ENCODE measurements at places on chromosomes 1 and 21.

DNA sequence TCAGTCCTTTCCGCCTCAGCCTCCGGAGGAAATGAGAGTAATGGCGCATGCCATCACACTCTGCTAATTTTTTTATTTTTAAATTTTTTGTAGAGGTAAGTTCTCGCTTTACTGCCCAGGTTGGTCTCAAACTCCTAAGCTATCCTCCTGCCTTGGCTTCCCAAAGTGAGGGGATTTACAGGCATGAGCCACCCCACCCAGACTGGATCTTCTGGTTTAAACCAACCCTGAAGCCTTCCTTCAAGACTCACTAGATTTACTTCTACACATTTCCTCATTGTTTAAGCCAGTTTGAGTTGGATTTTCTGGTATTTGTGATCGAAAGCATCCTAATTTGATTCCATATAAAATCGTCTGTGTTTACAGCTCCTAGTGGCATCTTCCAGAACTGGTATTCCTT lies 23.1 kb upstream of the SCAF4 start:
- H3K36me3 ChIP-seq, result no peaks in the 10 kb centered on the region
- H3K27me3 ChIP-seq, result no peaks in the 10 kb centered on the region
- DNase-seq, result no peak
- H3K4me1 ChIP-seq, result peaks cover 3% of the 10 kb centered on the region

DNA sequence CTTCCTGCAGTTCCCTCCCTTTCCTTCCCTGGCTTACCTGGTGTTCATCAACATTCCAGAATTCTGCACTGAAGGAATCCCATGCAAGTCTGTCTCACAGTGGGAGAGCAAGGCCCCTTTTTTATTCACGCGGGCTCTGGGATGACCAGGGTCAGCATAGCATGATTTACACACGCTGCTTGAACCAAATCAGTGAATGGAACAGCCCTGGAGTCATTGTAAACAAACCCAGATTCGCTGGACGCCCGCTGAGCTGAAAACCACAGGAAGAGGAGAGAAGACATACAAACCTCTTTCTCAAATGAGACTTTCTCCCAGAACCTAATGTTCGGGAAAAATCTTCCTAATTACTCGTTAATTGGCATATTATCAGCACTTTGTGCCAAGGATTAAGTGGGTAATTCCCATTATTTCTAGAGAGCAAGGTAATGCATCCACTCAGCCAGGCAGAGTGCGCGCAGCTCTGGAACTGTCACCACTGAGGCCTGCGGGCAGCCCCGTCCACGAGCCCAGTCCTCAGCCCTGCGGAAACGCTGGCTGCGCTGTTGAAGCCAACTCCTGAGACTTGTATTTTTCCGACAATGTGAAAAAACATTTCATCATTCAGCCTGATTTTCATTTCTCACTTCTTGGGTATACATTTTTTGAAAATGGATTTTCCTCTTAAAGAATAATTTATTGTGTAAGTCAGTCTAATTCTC lies 140.0 kb downstream of the ETS2 start:
- peaks cover 34% of the 10 kb centered on the region for H3K27me3 ChIP-seq
- peaks cover 8% of the 10 kb centered on the region for H3K4me1 ChIP-seq
- H3K4me3 ChIP-seq, result no peak overlapping the region
- peak; percentile 71 for DNase-seq
- peak overlapping the region; percentile 40 for H3K27ac ChIP-seq
- H3K36me3 ChIP-seq, result no peaks in the 10 kb centered on the region

GRCh38 chr1:163170331-163170730 lies 32.4 kb downstream of the RGS5 start:
- H3K4me1 ChIP-seq, result peaks cover 2% of the 10 kb centered on the region
- DNase-seq, result no peak
- no peak overlapping the region for H3K27ac ChIP-seq
- H3K4me3 ChIP-seq, result no peak overlapping the region
- H3K36me3 ChIP-seq, result peaks cover 2% of the 10 kb centered on the region

- peaks cover 3% of the 10 kb centered on the region for H3K36me3 ChIP-seq
- no peak overlapping the region for H3K27ac ChIP-seq
- peaks cover 8% of the 10 kb centered on the region for H3K4me1 ChIP-seq
- H3K4me3 ChIP-seq, result no peak overlapping the region
- DNase-seq, result no peak
These were observed 85.0 kb upstream of the AK4 start for GRCh38 chr1:65063025-65063424.

GRCh38 chr1:109893532-109894171 lies 17.0 kb upstream of the CSF1 start:
- H3K27me3 ChIP-seq, result no peaks in the 10 kb centered on the region
- H3K4me1 ChIP-seq, result peaks cover 27% of the 10 kb centered on the region
- no peaks in the 10 kb centered on the region for H3K36me3 ChIP-seq
- no peak for DNase-seq

GRCh38 chr1:55214934-55215193 lies 300 bp downstream of the USP24 start:
- H3K27ac ChIP-seq, result peak overlapping the region; percentile 97
- peaks cover 14% of the 10 kb centered on the region for H3K36me3 ChIP-seq
- H3K4me1 ChIP-seq, result peaks cover 5% of the 10 kb centered on the region
- H3K27me3 ChIP-seq, result no peaks in the 10 kb centered on the region
- peak; percentile 54 for DNase-seq

- no peak overlapping the region for H3K27ac ChIP-seq
- no peaks in the 10 kb centered on the region for H3K27me3 ChIP-seq
- no peak for DNase-seq
- H3K4me1 ChIP-seq, result no peaks in the 10 kb centered on the region
- H3K4me3 ChIP-seq, result no peak overlapping the region
These were observed 85.2 kb downstream of the UCK2 start for GRCh38 chr1:165912638-165913037.

- no peaks in the 10 kb centered on the region for H3K36me3 ChIP-seq
- H3K27ac ChIP-seq, result no peak overlapping the region
- H3K4me1 ChIP-seq, result no peaks in the 10 kb centered on the region
- no peaks in the 10 kb centered on the region for H3K27me3 ChIP-seq
These were observed 4.8 kb upstream of the MDM4 start for GRCh38 chr1:204511366-204511765.

DNA sequence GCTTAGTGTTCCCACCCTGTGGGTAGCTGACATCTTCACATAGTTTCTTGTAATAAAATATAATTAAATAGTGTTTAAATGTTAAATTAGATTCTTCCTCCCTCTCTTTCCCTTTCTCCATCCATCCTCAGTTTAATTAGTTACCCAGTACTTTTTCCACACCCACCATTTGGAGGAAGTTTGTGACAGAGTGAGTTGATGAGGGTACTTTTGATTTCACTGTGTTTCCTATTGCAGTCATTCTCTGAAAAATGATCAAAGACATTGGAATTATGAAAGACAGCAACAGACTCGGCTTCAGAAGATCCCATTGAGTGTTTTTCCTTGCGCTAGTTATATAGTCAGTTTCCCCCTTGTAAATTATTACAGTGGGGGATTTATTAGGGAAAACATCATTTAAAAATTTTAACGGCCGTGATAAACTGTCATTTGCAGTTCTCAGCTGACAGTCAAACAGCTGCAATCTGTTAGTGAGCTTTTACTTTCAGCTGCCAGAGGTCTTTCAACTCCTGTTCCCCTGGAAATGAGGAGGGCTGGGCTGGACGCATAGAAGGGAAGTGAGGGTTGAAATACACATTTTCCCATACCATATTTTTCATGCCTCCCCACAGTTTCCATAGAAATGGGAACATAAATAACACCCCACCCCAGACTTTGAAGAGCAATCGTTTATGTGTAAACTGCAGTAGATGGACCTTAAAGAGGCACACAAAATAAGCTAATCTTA lies 61.3 kb upstream of the CACYBP start:
- no peaks in the 10 kb centered on the region for H3K4me1 ChIP-seq
- no peaks in the 10 kb centered on the region for H3K27me3 ChIP-seq
- DNase-seq, result no peak

GRCh38 chr1:168330285-168330684 lies 49.6 kb downstream of the TBX19 start:
- no peaks in the 10 kb centered on the region for H3K4me1 ChIP-seq
- H3K27me3 ChIP-seq, result no peaks in the 10 kb centered on the region
- H3K4me3 ChIP-seq, result no peak overlapping the region
- no peaks in the 10 kb centered on the region for H3K36me3 ChIP-seq

DNA sequence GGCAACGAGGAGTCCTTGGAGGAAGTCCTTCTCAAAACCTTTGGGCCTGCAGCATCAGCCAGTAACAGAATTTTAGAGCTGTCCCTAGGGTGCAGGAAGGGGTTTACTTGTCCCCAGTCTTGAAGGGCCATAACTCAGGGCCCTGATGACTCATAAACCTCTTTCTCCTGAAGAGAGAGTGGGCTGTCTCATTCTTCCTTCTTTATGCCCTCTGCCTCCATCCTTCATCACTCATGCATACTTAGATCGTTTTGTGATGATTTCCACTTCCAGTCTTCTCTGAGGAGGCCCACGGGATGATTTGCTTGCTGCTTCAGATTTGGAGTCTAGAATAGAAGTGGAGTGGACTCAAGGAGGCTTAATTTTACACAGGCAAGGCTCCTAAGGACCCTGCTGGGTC lies 60.2 kb downstream of the NDUFS5 start:
- peaks cover 13% of the 10 kb centered on the region for H3K4me1 ChIP-seq
- no peaks in the 10 kb centered on the region for H3K36me3 ChIP-seq
- H3K4me3 ChIP-seq, result no peak overlapping the region
- no peak for DNase-seq

GRCh38 chr1:40399984-40400704 lies 26.6 kb downstream of the SMAP2 start:
- no peaks in the 10 kb centered on the region for H3K27me3 ChIP-seq
- H3K4me1 ChIP-seq, result no peaks in the 10 kb centered on the region
- no peak overlapping the region for H3K4me3 ChIP-seq
- no peak overlapping the region for H3K27ac ChIP-seq
- no peak for DNase-seq
- H3K36me3 ChIP-seq, result no peaks in the 10 kb centered on the region

DNA sequence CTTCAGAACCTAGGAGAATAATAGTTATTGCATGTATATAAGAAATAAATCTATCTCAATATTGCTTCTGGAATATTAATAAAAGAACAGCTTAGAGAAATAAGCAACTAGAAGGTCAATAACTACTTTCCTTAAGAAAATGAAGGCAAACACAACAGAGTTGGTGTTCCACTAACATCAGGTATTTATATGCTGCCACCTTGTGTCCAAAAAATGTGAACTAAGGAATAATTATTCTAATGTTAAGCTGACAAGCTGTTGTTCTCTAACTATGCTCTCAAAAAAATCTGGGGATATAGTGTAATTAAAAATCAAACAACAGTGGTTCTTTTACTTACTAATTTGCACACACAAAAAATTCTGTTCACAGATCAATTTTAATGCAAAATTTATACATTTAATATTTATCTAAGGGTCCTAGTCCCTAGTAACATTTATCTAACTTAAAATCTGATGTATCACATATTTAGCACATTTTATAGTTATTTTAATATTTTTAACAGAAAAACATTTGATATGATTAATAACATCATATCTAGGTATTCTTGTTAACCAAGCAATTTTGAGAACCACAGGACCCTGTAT lies 39.6 kb downstream of the UCHL5 start:
- no peak overlapping the region for H3K4me3 ChIP-seq
- peak; percentile 4 for DNase-seq
- no peak overlapping the region for H3K27ac ChIP-seq
- H3K36me3 ChIP-seq, result peaks cover 80% of the 10 kb centered on the region
- no peaks in the 10 kb centered on the region for H3K27me3 ChIP-seq
- no peaks in the 10 kb centered on the region for H3K4me1 ChIP-seq

DNA sequence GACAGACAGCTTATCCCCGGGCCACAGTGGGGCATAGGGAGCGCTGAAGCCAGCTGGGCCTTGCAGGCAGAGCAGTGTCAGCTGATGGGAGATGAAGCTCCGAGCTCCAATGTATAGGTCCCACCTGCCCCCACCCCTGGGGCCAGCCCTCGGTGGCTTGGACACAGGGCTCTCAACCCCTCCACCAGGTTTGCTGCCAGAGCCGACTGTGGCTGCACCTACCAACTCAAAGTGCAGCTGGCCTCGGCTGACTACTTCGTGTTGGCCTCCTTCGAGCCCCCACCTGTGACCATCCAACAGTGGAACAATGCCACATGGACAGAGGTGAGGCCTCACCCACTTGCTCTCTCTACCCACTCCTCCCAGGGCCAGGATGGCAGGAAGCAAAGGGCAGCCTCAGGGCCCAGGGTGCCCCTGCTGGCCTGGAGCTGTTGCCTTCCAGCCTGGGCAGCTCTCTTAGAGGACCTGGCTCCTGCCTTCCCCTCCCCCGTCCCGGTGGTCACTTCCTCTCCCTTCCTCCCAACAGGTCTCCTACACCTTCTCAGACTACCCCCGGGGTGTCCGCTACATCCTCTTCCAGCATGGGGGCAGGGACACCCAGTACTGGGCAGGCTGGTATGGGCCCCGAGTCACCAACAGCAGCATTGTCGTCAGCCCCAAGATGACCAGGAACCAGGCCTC lies 7.7 kb downstream of the MAD2L2 start:
- no peak overlapping the region for H3K4me3 ChIP-seq
- H3K27ac ChIP-seq, result no peak overlapping the region
- H3K36me3 ChIP-seq, result peaks cover 93% of the 10 kb centered on the region
- DNase-seq, result no peak

DNA sequence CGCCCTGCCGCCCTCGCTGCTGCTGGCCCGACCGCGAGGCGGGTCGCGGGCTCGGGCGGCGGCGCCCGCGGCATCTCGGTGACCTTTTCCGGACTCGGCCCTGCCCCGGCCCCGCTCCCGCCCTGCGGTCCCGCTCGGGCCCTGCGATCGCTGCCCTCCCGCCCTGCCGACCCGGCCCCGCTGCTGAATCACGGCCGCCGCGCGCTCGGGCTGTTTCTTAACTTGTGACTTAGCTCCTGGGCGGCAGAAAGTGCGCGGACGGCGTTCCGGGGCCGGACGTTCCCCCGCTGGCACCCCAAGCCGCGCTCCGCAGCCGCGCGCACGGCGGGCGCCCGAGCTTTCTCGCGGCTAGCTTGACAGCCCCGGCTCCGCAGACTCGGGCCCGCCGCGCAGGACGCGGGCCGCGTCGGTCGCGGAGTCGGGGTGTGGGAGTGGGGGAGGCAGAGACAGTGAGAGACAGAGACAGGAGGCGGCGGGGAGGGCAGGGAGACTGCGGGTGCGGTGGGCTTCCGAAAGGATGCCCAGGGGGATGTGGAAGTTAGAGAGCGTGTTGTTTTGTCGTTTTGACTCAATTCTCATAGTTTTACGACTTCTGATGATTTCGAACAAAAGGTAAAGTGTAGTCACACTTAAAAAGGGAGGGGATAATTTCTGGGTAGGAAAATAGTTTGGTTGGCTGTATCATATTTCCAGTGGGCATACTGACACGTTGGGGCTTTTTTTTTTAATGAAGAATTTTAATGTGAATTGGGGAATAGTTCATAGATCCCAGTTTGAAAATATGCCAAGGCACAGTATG lies 49.8 kb downstream of the PRDM2 start:
- no peaks in the 10 kb centered on the region for H3K4me1 ChIP-seq
- H3K27me3 ChIP-seq, result no peaks in the 10 kb centered on the region
- DNase-seq, result peak; percentile 51
- peak overlapping the region; percentile 74 for H3K27ac ChIP-seq
- H3K4me3 ChIP-seq, result peak overlapping the region; percentile 60
- H3K36me3 ChIP-seq, result peaks cover 24% of the 10 kb centered on the region

DNA sequence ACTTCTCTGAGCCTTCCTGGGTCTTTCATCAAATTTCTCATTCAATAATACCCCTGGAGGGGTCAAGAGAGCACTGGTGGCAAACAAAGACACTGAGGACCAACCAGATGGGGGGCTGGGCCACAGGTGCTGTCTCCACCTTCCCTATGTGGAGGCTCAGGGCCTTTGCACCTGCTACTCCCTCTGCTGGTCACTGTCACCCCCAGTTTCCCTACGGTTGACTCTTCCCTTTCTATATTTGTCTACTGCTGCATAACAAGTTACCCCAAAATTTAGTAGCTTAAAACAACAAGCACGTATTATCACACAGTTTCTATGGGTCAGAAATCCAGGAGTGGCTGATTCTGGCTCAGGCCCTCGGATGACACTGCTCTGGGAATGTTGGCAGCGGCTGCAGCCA lies 138.8 kb upstream of the RUNX3 start:
- H3K27ac ChIP-seq, result no peak overlapping the region
- H3K36me3 ChIP-seq, result no peaks in the 10 kb centered on the region
- H3K4me1 ChIP-seq, result no peaks in the 10 kb centered on the region
- H3K27me3 ChIP-seq, result no peaks in the 10 kb centered on the region
- DNase-seq, result no peak
- no peak overlapping the region for H3K4me3 ChIP-seq
